ENCODE measurements at places on chromosomes 11 and 22.

GRCh38 chr22:48500471-48501230, 1327.0 kb downstream of the BRD1 start:
- no peak for DNase-seq

- no peak for DNase-seq
Observed at GRCh38 chr11:65401803-65402248, 15.4 kb downstream of the FRMD8 start.

- no peak for DNase-seq
Observed at GRCh38 chr22:24419475-24419850, 7.9 kb upstream of the ADORA2A start.

DNA sequence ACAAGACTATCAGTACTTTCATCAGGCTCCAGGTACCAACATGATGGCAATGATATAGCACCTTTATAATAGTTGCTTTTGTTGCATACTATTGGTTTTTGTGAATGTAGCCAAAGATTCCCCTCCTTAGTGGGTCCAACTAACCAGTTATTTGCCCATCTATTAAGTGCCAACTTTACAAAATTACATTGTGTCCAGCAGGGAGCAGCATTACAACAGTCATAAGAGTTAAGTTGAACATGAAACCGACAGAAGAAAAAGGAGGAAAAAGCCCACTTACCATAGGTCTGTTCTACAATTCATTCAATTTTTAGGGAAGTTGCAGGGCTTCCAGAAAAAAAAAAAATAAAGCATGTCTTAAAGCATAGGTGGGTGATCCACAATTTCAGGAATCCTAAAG, 21.6 kb downstream of the IMMP1L start:
- no peak for DNase-seq

GRCh38 chr22:17444204-17444504, 74.9 kb downstream of the CECR2 start:
- no peak for DNase-seq

DNA sequence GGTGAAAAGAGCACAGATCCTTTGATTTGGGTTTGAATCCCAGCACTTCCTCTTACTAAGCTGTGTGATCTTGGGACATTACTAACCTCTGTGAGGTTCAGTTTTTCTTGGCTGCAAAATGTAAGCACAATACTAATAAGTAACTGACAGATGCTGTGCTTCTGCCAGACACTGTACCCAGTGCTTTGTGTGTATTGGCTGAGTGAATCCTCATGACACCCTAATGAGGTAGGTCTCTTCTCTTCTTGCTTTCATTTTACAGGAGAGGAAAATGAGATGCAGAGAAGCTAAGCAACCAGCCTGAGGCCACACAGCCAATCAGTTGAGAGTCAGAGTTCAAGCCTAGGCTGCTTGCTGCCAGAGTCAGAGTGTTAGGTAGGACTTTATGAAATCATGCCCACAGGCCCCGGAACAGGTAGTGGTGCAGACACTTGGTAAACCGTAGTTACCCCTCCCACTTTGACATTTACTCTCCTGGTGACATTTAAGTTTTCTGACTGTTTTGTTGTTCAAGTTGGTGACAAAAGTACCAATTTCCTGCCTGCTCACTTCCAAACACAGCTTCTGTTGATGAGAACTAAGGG, 21.2 kb downstream of the PTPRJ start:
- DNase-seq, result no peak

GRCh38 chr22:46422896-46423295, 87.4 kb downstream of the TRMU start:
- DNase-seq, result no peak

GRCh38 chr11:28965819-28966218, 857.6 kb downstream of the METTL15 start:
- DNase-seq, result no peak

- no peak for DNase-seq
Observed at GRCh38 chr11:95739108-95739938, 50.3 kb downstream of the FAM76B start.

DNA sequence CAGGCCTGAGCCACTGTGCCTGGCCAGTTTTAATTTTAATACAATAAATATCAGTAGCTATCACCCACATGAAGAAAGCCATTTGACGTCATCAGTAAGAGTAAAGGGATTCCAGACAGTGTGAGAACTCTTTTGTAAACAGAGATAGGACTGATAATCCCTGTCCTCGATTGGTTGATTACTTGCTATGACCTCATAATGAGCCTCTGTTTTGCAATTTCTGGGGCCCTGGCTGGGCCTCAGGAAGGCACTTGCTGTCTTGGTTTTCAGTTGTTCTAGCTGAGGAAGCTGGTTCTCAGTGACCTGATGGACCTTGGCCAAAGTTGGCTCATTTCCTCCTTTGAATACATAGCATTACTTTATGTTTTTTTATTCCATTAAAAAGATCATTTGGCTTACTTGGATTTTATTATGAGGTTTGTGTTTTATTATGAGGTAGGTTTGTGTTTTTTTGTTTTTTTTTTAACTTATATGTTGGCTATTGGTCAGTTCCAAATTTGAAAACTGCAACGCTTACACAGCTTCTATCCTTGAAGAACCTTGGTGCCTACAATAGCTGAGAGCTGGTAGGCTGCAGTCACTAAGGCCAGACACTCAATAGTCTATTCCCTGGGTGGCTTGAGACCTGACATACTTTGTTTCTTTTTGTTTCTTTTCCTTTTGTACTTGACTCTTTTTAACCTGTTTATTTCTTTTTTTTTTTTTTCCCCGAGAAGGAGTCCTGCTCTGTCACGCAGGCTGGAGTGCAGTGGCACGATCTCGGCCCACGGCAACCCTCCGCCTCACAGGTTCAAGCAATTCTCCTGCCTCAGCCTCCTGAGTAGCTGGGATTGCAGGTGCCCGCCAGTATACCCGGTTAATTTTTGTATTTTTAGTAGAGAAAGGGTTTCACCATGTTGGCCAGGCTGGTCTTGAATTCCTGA, 20.0 kb downstream of the MARK2 start:
- no peak for DNase-seq

DNA sequence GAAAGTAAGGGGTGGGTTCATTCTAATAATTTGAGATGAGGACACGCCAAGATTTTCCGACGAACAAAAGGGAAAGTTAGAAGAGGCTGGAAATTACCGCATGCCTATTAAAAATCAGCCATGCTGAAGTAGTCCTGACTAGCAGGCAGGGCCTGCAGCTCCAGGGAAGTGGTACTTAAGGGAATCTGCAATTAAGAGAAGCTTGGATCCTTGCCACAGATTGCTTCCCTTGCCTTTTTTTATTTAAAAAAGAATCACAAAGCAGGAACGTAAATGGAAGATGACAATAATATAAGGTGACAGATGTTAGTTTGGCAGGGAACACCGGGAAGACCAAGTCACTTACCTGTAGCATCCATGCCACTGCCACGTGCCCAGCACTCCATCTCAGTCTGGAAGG, 359.3 kb downstream of the CADM1 start:
- no peak for DNase-seq

DNA sequence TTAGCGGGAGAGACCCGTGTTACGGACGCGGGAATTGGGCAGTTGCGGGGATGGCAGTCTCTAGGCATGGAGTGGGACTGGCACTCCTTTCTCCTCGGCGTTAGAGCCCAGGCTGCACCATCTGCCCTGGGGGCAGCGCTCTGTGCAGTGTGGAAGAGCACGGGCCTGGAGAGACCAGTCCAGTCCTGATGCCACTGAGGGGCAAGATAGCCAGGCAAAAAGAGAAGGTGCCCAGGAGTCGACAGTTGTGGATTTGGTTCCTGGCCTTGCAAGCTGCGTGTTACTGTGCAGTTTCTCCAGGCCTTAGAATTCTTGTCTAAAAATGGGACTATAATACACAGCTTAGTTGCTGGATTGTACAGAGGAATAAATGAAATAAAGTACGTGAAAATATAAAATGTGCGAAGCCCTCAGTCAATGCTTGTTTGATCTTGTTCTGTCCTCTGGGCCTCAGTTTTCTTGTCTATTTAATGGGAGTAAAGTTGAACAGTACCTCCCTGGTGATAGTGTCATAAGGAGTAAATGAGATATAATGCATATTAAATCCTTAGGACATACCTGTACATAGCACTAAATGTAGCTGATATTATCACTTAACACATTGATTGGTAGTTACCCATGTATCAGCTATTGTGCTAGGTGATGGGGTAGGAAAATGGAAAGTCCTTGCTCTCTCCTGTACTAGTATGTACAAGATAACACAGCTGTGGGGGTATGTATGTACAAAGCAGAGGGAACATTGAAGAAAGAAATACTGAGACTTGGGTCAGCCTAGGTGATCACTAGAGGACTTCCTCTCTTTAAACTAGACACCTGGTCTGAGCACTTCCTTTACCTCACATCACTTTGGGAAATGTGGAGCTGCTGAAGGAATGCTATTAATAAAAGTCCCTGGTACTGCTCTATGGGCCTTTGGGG, 1.2 kb downstream of the ATXN10 start:
- DNase-seq, result no peak

GRCh38 chr11:8603696-8604077, 9.7 kb upstream of the STK33 start:
- no peak for DNase-seq

DNA sequence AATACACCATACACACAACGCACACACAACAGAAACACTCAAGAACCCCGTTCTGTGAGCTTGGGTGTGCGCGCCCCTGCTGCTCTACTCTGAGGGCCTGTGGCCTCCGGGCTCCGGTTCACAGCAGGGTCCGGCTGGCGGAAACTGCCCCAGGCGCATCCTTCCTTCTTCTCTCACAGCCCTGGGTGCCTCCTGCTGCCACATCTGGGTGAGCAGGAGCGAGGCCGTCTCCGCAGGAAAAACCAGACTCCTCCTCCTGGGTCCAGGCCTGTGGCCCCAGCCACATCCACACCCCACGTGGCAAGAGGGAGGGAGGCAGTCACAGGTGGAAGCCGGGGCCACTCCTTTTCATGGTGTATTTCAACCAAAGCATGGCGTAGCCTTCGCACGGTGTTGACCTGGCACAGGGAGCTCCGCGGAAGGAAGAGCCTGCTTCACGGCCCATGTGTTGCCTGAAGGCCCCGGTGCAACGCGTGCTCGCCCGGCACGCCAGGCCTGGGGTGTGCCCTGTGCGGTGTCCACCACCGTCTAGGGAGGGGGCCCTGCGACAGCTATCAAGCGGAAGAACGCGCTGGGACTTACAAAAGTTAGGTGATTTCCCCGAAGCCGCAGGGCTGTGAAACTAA, 1502.7 kb downstream of the TBC1D22A start:
- DNase-seq, result no peak

DNA sequence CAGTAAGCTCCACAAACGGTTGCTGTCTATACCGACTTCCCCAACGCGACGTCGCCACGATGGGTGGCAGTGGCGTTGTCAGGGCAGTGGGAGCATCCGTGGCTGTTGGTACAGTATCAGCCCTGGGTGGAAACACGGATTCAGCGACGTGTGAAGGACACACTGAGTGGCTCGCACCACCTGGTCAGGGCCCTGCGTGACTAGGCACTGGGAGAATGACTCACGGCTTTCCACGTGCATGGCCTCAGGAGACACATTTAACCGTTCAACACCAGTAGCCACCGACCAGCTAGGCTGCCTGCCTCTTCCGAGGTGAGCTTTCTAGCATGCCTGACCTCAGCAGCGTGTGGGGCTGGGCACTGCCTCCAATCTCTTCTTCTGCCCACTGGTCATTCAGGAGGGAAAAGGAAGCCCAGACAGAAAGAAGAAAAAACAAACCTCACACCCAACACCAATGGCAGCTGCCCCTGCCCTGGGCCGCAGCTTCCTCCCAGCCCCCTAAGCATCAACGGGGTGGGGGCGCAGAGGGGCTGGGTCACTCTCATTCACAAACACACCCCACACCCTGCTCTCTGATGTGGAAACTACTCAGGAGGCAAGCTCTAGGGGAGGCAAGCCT, 59.0 kb downstream of the MYH9 start:
- no peak for DNase-seq

DNA sequence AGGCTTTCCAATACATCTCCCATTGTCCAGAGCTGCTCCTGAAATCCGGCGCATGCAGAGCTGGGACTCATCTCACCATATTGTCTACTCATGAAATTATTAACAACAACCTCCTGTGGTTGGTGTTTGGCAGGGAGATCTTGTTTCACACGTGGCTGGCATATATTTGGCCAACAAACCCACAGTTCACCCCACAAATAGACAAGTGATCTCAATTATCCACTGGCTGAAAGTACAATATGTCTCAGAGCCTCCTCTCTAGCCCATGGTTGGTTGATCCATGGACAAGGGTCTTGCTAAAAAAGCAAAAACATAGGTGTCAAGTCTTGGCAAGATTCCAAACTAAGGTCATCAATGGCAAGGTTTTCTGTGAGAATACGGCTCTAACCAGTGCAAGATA, 386.9 kb downstream of the ETS1 start:
- DNase-seq, result no peak

GRCh38 chr11:73625696-73626318, 20.6 kb upstream of the PLEKHB1 start:
- DNase-seq, result no peak

GRCh38 chr22:48369789-48370507, 1457.7 kb downstream of the BRD1 start:
- no peak for DNase-seq

DNA sequence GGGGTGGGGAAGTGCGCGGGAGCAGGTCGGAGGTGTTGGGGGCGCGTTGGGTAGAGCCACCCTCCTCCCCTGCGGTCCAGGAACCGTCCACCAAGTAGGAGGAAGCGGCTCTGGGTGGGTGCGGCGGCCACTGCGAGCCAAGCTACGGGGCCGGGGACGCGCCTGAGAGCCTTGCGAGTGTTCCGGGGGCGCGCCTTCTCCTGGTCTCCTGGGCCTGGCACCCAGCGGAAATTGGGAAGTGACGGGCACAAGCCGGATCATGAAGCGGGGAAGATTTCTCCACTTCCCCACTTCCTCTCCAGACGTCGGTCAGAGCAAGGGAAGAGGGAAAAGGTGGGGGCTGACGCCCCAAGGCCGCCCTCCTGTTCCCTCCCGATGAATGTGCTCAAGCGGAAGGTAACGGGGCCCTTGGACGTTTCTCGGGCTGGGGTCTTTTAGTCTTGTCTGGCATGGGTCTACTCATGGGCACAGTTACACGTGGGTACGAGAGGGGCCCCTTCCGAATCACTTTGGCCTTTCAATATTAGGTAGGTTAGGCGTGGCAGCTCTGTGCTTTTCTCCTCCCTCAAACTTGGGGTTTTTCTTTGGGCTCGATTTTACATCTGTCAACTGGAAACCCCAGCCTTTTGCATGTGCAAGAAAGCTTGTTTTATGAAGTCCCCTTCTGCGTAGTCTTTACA, 865 bp downstream of the RBM14 start:
- DNase-seq, result no peak

- no peak for DNase-seq
Observed at GRCh38 chr11:132123854-132124835, 753.7 kb downstream of the NTM start.

Data from esophagus squamous epithelium (tissue), 5 donors.